ENCODE measurements at places on chromosomes 6 and 20.

DNA sequence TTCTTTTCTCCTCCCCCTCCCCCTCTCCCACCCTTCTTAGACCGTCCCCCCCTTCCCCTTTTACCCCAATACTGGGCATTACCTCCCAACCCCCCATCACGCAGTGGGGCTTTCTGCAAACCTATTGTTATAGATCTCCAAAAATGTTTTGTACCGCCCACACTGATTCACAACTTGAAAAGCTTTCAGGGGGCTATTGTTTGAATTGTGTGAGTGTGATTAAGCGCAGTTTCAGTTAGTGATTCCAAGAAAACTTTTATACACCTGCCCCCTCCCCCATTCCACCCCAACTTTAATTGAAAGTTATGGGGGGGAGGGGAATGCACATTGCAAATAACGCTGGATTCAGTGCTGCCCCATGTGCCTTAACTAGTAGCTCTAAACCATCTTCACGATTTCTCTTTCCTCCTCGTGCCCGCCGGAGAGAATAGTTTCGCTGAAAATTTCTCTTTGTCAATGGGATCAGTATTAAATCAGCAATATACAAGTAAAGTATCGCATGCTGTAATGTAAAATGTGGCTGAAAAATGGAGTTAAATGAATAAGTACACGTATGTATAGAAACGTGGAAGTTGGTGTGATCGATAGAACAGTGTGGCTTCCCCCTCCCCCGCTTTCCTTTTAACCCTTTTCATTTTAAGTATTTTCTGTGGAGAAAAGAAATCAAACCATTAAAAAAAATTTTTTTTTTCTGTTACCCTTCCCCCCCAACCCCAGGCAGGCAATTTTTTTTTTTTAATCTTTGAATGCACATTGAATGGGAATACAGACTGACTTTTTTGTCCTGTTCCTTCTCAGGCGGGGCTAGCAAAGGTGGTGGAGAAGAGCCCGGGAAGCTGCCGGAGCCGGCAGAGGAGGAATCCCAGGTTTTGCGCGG, 632 bp downstream of the LIN28B start:
- DNase-seq = no peak

DNA sequence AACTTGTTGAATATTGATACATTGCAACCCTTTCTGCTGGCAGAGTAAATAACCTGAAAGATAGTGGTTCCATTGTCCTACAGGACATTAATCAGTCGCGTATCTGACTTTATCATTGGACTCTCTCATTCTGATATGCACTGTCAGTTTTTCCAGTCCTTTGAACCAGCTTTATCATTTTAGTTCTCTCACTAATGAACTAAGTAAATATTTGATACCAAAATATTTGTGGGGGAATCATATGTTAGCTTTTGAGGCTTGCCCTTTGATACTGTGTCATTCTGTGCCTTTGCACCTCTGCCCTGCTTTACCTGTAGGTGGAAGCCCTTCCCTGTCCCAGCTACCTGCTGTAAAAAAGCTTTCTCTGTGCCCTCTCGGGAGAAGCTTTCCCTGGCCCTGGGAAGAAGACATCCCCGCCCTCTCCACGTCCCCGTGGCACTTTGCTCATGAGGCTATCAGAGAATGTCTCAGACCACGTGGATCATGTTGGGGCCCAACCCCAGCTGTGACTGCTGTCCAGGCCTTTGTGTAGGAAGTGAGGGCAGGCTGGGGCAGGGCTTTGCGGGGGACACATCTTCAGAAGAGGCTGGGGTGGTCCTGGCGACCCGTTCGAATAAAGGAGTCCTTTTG, 117.8 kb upstream of the NXT1 start:
- DNase-seq = no peak

GRCh38 chr6:57142178-57142525, 30.0 kb upstream of the BAG2 start:
- DNase-seq = no peak

GRCh38 chr20:5890773-5891441, 59.4 kb downstream of the TRMT6 start:
- DNase-seq = no peak

DNA sequence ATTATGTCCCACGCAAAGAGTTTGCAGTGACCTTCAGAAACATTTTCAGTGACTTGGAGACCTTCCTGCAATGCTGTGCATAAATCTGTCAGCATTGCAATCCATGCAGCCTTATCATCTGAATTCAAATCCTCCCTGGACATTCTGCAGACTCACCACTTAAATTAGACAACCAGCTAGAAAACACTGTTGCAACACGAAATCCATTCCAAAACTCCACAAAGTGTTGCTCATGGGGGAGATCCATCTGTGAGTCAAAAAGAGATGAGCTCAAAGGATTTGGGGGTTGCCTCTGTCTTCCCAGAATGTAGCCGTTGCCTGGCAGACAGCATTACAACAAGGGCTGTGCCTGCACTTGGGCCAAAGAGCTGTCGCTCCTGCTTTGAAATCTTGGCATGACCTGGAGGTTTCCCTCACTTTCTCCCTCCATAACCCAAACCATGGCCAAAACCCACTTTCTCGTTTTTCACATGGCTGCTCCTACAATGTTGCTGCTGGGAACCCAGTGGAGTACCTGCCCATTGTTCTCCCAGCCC, 163.5 kb upstream of the CDYL start:
- DNase-seq = no peak

DNA sequence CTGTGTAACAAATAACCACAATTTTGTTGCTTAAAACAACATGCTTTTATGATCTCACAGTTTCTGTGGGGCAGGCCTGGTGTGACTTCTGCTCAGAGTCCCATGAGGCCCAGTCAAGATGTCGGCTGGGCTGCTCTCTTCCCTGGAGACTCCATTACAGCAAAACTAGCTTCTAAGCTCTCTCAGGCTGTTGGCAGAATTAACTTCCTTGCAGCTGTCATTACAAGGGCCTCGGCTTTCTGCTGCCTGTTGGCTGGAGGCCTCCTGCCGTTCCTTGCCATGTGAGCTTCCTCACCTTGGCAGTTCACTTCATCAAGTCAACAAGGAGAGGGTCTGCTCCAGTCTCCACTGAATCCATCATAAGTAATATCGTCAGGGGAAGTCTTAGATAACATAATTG, 659.2 kb downstream of the PRKN start:
- no peak for DNase-seq

DNA sequence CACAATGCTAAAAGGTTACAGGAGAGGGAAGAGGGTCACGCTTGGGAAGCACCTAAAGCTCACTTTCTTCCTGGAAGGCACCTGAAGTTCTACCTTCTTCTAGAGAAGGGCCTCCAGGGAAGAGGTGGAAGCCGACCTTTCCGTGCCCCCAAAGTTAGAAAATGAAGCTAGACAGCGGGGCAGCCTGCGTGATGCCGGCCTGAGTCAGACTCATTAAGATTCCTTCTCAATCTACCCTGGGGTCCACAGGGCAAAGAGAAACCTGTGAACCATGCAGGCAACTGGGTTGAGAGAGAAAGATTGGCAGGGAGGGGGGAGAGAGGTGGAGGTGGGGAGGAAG, 54.8 kb upstream of the CCDC167 start:
- DNase-seq = no peak

DNA sequence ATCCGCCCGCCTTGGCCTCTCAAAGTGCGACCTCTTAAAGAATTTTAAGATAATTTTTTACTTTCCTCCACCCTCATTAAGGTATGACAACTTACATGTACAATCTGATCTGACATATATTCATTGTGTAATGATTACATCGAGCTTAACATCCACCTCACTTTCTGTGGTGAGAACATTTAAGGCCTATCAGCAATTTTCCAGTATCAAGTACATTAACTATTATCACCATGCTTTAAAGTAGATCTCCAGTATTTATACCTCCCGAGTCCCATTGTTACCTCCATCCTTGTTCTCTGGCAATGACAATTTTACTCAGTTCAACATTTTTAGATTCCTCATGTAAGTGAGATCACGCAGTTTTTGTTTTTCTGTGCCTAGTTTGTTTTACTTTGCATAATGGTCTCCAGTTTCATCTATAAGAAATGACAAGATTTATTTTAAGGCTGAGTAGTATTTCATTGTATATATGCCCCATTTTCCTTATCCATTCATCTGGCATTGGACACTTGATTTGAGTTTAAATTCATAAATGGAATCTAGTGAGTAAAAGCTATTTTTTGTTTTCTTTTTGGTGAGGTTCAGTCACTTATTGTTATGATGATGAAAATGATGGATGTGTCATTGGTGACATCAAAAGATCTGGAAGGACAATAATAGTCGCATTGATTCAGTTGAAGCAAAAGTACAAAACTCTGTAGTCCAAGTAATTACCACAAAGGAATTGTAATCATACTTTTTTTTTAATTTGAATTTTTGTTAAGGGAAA, 87.0 kb downstream of the OR2B2 start:
- DNase-seq = no peak

DNA sequence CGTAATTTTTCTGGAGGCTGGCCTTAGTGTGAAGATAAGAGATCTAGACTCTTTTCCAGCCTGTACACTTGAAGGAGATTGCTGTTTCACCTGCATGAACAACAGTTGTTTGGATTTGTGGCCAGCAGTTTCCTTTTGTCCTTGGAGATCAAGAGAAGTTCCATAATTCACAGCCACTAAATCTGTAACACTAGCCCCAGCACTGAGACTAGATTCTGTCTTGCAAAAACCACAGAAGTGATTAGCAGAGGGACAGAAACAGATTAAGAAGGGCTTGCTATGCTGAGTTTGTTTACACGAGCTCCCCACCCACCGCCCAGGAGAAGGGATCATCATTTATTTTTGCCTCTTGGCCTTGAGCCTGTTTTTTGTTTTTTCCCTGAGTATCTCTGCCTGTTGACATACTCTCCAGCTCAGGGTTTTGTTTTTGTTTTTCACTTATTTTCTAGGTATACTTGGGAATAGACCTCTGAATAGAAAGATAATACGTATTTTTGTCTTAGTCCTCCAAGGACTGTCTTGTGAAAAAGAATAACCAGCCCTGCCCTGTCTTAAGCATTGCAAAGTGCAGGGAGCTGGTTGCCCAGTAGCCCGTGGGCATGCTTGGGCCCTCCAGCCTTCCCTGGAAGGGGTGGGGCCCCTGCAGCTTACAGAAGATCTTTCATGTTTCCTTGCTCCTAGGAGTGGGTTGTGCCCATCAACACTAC, 93.1 kb upstream of the SOX4 start:
- no peak for DNase-seq

DNA sequence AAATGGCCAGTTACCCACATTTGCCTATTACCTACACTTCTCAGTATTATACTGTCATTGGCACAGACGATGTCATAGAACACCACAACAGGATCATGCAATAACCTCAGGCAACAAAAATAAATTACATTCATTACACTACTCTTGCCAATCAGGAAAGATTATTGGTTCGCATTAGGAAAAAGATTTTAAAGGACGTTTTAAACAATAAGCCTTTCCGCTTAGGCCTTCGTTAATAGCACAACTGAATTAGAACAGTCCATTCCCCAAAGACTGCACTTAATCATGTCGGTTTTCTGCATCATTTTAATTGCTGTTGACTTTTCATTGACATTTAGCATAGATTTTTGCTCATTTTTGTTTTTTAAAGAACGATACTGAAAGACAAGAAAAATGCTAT, 912 bp upstream of the SENP6 start:
- no peak for DNase-seq

DNA sequence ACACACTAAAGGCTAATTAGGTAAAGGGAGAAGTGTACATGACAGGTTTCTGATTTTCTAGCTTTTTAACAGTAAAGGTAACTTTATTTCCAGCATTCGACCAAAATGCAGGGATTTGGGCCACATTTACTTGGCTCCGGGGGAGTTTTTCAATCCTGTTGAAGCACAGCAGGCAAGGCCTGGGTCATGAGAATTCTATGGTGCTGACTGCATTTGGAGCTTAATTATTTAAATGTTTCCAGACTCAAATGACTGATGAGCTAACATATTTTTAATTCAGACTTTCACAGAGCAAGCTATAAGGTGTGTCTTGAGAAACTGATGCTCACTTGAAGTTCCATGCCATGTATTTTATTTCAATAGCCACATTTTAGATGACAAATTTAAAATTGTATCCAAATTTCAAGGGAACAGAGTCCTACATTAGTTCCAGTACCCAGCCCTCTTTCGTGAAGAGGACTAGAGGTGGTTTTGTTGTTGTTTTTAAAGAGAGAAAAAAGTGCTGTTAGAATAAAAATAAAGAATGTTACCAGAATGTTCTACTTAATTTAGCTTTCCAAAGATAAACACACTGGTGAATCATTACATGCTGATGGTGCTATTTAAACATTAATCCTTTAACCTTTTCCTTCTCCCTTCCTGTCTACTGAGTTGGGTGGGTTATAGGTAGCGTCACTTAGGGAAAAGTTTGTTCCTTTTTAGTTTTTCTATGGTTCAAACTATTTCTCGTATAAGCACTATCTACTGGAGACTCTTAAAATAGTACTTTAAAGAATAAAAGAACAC, 82.3 kb upstream of the PHACTR2 start:
- no peak for DNase-seq

GRCh38 chr6:152099446-152100182, 292.1 kb downstream of the ESR1 start:
- no peak for DNase-seq

All from activated CD4-positive, alpha-beta T cell treated with anti-CD3 and anti-CD28 coated beads for 48 hours (primary cell).